Cerebellum (tissue), 4 donors: ENCODE measurements at places on chromosomes 11 and 22. TPM values are rescaled to one million over a fixed set of nuclear protein-coding genes. Genes with fewer than 3 reads are reported as not detected.

KMT2A gene
- total RNA-seq = 111 TPM

PHOX2A gene
- total RNA-seq = not detected

APOA1 gene
- 0.91 TPM for total RNA-seq

SLC25A18 gene
- total RNA-seq = 2.5 TPM

CD3G gene
- not detected for total RNA-seq

THY1 gene
- total RNA-seq = 22.5 TPM

CATSPER1 gene
- not detected for total RNA-seq

OR2D2 gene
- total RNA-seq = 4.8 TPM
